IPS DF 19.7 (cell line): ENCODE measurements at places on chromosomes 12 and 14.

- no peak for DNase-seq
Observed at GRCh38 chr12:76674669-76675315, 89.1 kb upstream of the ZDHHC17 start.

DNA sequence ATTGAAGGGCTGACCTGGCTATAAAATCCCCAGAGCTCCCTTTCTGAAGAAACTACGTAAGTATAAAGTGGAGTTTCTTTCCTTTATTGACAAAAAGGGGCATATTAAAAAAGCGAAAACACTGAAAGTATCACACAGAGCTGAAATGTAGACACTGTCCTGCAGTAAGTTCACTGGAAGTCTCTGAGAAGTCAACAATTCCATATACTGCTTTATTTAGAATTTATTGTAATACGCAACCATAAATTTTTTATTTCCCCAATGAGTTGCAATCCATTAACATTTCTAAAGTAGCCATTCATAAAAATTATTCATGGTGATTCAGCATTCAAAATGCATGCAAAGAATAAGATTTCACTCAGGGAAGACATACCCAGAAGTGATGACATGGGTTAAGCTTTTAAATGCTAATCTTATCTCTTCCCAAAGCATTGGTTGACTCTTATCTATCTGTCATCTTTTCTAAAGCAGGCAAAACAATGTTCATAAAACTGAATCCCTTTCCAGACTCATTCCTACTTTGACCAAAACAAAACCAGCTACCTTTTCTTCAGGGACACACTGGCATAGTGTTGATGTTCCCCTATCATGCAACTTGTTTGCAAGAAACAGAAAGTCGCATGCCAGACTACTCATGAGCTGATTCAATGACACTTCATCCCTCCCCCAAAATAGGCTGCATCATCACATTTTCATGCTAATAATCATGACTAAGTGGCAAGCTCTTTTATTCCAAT, 17.3 kb downstream of the KITLG start:
- no peak for DNase-seq

GRCh38 chr12:95304673-95305198, 87.1 kb downstream of the VEZT start:
- no peak for DNase-seq

DNA sequence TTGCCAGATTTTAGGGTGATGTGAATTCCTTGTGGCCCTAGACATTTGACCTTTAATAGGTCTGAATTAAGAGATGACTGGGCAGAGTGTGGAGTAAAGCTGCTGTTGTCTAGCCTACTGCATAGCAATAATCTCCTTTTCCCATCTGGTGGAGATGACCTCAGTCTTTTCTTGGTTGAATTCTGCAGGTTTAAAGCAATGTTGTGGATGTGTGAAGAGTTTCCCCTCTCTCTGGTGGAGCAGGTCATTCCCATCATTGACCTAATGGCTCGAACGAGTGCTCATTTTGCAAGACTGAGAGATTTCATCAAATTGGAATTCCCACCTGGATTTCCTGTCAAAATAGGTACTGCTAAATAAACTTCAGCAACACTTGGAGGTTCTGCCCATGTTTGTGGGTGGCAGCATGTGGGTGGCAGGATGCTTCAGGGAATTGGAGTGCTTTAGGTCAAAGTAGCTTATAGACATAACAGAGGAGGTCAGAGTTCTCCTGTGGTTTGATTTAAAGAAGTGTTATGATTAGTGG, 19.0 kb downstream of the C12orf76 start:
- DNase-seq: no peak

DNA sequence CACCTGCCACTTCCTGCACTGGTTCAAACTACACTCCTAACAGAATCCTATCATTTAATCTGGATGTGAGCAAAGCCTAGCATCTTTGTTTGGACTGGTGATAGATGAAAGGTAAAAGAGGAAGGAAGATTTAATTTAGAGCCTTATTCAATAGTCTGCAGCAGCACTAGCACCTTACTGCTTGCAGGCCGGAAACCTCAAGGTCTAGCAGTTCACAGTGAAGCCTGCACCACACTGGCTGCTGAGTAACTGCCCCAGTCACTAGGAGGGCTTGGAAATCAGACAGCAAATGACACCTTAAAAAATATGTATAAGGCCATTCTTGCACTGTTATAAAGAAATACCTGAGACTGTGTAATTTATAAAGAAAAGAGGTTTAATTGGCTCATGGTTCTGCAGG, 358.0 kb downstream of the DAD1 start:
- DNase-seq: no peak

GRCh38 chr14:93084866-93085857, 30.6 kb downstream of the ITPK1 start:
- no peak for DNase-seq

DNA sequence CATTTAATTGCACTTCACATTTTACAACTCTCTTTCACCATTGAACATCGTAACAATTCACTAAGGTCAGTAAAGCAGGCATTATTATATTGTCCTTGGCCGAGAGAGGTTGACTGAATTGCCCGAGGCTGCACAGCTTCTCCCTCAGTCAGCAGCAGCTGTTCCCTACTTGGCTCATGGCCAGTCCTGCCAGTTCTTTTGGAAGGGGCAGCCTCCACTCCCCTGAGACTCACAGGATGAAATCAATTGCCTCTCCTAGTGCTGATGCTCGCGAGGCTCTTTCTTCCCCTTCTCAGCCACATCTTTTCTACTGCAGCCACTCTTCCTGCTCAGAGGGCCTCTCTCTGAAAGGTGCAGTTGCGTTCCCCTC, 79.9 kb upstream of the KCNA1 start:
- DNase-seq: no peak

DNA sequence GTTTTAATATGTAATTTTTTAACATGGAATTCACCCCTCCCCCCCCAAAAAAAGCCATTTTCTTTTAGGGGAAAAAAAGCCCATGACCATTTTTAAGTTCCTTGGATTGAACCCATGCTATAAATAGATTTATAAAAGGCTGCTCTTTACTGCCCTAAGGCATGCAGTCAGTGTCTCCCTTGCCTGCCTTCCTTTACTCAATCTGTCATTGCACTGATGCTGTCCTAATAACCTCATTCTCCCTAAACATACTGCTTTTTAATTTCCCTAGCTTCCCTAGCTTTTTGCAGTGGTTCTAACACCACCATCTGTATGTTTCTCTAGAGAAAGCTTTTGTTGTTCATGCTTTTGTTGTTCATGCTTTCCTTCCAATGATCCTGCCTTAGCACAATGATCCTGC, 83.0 kb downstream of the SLC2A13 start:
- no peak for DNase-seq

DNA sequence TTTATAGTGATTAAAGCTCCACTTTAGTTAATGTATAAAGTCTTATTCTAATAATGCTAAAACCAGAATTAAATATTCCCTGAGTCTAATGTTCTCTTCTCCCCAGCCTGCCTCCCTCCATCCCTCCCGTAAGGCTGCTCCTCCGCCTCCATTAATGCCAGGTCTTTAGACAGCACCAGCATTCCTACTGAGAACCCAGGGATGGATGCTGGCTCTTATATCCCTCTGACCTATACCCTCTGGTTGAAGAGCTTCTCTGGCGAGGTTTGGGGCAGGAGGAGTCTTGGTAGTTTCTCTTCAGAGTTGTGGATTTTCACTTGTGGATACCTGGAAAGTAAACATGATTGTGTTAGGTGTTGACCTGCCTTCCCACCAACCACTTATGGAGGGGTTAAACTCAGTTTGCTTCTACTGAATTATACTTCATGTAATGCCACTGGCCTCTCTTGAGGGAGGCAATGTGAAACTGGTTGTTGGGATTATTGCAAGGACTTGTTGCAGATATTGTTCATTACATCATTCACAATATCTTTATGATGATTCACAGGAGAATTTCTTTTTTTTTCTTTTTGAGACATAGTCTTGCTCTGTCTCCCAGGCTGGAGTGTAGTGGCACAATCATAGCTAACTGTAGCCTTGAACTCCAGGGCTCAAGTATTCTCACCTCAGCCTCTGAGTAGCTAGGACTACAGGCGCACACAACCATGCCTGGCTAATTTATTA, 11.1 kb upstream of the SMAGP start:
- DNase-seq: no peak

DNA sequence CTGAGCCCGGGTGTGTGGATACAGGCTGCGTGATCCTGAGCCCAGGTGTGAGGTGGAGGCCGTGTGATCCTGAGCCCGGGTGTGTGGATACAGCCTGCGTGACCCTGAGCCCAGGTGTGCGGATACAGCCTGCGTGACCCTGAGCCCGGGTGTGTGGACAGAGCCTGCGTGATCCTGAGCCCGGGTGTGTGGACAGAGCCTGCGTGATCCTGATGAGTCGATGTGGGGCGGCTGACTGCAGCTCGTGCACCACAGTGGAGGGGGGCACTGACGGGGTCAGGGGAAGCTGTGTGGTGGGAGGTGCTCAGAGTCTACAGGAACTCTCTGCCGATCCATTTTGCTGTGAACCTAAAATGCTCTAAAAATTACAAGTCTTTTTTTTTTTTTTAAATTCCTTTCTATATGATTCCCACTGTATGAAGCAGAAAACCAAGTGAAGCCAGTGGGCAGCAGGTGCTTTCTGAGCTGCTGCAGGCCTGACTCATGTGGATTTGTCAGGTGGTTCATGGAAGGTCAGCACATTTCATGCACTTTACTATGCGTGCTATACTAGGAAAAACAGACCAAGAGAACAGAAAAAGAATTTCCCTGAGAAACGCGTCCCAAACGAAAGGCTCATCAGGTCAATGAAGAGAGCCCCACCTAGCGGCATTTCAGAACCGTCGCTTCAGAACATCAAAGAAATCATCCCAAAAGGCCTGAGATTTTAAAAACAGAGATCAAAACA, 19.3 kb downstream of the BRF1 start:
- peak; percentile 17 for DNase-seq

- DNase-seq: no peak
Observed at GRCh38 chr14:38168416-38168815, 39.3 kb upstream of the SSTR1 start.

DNA sequence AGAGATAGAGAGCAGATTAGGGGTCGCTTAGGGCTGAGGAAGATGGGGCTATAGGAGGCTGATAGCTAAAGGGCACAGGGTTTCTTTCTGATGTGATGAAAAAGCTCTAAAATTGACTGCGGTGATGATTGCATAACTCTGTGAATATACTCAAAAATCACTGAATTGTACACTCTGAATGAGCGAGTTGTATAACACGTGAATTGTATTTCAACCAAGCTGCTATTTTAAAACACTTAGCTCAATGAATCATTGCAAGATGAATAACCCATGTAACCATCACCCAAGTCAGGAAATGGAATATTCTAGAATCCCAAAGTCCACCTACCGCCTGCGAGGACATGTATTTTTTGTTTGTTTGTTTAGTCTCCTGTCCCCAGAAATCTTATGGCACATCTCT, 60.1 kb upstream of the CCND2 start:
- DNase-seq: no peak

GRCh38 chr12:86660488-86661147, 404.4 kb upstream of the MGAT4C start:
- no peak for DNase-seq

DNA sequence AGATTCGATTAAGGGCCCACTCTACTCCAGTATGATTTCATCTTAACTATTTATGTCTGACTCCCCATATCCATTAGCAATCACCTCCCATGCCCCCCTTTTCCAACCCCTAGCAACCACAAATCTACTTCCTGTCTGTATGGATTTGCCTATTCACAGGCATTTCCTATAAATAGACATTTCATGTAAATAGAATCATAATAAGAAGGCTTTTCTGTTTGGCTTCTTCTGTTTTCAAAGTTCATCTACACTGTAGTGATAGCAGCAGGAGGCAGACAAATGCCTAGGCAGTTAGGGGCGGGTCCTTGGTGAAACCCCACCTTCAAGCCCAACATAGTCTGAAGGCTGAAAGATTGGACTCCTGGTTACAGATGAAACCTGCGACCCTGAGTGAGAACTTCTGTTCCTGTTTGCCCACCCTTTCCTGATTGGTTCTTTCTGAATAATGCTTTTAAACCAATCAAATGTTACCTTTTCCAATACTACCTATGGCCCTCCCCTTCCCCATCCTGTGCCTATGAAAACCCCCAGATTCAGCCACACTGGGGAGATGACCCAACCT, 62.1 kb upstream of the HECTD1 start:
- no peak for DNase-seq

GRCh38 chr12:96513681-96514080, 24.3 kb downstream of the CFAP54 start:
- no peak for DNase-seq

DNA sequence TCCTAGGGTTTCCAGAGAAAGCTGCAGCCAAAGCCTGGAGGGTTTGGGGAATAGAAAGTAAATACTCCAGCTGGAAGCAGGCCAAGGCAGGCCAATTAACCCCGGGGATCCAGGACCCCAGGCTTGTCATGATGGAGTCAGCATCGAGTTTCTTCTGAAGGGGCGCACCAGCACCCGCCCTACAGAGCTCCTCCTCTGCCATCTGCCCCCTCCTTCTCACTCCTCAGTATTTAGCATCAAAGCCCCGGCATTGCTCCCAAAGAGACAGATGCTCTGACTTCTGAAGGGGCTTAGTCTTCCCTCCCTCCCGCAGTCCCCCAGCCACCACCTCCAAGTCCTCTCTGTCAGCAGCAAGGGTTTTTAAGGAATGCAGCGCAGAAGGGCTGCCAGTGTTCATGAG, 285.1 kb upstream of the NOS1 start:
- no peak for DNase-seq

DNA sequence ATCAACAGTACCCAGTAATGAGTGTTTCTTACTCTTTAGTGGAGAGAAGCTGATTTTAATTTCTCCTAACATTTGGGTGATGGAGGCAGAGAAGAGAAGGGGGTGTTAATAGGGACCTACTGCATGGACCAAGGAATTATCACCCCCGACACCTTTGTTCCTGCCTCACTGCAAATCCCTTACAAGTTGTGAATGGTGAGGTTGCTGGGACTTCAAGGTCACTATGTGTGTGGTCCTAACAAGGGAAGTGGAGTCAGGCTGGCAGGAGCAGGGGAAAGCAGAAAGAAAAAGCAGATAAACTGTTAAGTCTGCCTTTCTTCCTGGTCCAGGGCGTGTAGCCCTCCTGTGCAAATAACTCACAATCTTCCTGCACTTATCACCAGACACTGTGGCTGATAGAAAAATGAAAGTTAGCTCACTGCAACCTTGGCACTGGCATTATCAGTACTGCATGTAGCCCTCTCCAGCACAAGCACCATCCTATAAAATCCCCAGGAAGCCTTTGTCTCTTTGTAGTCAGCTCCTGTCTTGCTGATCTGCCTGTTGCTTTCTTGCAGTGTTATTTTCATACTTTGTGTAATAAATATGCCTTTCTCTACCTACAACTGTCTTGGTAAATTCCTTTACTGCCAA, 112.3 kb upstream of the DNM1L start:
- peak; percentile 33 for DNase-seq

GRCh38 chr12:120941412-120941811, 36.9 kb upstream of the HNF1A start:
- DNase-seq: no peak
